Effector CD8-positive, alpha-beta T cell (primary cell): ENCODE measurements at places on chromosomes 1 and 21.

GRCh38 chr1:241600496-241600901, 39.7 kb downstream of the CHML start:
- DNase-seq: no peak

DNA sequence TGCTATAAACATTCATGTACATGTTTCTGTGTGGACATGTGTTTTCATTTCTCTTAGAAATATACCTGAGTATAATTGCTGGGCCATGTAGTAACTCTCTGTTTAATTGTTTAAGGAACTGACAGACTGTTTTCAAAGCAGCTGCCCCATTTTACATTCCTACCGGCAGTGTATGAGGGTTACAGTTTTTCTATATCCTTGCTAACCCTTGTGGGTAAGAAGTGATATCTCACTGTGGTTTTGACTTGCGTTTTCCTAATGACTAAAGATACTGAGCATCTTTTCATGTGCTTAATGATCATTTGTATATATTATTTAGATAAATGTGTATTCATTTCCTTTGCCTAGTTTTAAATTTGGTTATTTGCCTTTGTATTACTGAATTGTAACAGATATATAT, 81.7 kb downstream of the DNM3 start:
- no peak for DNase-seq

GRCh38 chr1:91608876-91609275, 108.2 kb downstream of the CDC7 start:
- no peak for DNase-seq

DNA sequence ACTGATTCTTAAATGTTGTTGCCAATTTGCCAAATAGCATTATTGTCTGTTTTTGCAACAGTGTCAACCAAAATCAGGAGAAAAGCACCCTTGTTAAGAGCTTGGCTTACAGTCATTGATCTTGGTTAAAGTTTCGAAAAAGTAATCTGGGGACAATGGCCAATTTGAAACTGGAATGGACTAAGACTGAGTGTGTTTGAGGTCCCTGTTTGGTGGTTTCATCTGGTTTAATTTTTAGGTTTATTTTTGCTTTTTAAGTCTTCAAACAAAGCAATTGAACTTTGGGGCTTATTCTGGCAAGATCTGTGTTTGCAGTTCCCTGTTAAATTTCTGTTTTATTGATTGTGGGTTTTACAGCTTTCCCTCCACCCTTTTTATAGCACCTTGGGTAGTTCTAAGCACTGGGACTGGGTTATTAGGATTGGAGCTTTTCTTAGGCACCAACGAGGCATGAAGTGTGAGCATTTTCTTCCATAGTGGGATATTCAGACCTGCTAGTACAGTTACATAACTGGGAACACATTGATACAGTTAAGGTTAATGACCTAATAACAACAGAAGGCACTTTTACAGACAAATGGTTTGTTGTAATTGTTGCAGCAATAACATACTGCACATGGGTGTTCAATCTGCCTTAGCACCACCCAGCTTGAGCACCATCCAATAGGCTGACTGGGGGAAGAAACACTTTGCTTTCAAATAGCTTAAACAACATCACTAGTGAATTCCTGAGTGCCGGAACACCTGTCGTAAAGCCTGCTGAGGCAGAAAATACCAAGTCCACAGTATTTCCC, 40.6 kb upstream of the MAP10 start:
- DNase-seq: no peak

GRCh38 chr1:185420588-185421081, 103.6 kb upstream of the IVNS1ABP start:
- no peak for DNase-seq

DNA sequence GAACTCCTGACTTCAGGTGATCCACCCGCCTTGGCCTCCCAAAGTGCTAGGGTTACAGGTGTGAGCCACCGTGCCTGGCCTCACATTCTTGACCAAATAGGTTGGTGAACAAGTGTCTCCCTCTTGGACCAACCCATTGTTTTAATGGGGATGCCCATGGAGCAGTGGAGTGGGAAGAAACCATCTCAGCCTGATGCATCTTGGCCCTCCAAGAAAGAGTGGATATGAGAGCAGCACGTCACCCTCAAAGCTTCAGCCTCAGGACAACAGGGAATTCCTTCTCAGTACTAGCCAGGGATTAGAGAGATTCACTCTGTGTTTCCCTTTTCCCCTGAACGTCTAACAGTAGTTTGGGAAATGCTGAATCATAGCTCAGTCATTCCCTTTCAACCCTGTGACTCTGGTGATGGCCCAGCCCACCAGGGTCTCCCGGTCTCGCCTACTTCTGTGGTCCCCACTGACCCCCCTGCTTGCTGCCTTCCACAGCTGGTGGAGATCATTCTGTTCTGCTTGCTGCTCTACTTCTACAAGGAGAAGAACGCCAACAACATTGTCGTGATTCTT, 37.4 kb downstream of the NIPAL3 start:
- DNase-seq: no peak
